ENCODE measurements at places on chromosomes 3 and 15. TPM values are rescaled to one million over a fixed set of nuclear protein-coding genes. Genes with fewer than 3 reads are reported as not detected.

The RBP2 gene
- 0.32 TPM for polyA plus RNA-seq

The TPRG1 gene
- polyA plus RNA-seq = 2.7 TPM

The BNC1 gene
- 1.8 TPM for polyA plus RNA-seq

The ZMYND10 gene
- polyA plus RNA-seq = 1.1 TPM

The PYDC2 gene
- not detected for polyA plus RNA-seq

The PATL2 gene
- polyA plus RNA-seq = 0.78 TPM

The AADAC gene
- 0.25 TPM for polyA plus RNA-seq

The TMEM158 gene
- polyA plus RNA-seq = 0.87 TPM

The SCN11A gene
- 2.5 TPM for polyA plus RNA-seq

DNA sequence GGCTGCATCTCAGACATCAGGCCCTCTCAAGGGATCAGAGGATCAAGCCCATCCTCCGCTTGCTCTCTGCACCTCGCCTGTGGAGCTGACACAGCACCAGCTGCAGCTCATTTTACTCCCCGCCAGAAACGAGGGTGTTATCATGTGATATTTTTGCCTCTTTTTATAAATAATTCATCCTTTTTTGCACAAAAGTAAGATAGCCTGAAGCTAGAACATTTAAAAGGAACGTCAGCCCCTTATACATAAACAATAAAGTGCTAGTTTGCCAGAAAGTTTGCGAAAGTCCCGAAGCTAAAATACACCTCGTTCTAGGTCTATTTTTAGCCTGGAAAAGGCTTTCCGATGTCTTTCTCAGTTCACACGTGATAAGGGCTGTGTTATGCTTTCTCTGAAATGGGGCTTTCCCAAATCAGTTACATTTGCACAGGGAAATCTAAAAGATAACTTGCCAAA is 9.6 kb upstream of the FAM174B start:
- DNase-seq = peak; percentile 60

GRCh38 chr15:74432271-74432967 is 1.3 kb downstream of the SEMA7A start:
- DNase-seq = no peak

DNA sequence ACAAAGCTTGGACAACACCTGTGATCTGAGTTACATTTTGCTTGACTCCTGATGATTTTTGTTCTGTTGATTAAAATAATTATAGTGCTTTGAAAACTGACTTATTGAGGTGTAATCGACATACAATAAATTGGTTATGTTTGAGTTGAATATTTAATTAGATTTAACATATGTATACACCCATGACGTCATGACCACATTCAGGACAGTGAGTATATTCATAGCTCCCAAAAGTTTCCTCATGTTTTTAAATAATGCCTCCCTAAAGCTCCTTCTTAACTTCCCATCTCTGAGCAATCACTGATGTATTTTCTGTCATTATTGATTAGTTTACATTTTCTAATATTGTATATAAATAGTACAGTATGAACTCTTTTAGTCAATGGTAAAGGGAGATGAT is 801.2 kb downstream of the PDCD6IP start:
- DNase-seq = no peak

GRCh38 chr3:171574556-171575240 is 114.5 kb upstream of the TNIK start:
- no peak for DNase-seq

GRCh38 chr3:12963922-12964701 is 109.1 kb downstream of the IQSEC1 start:
- no peak for DNase-seq

- DNase-seq = no peak
Observed at GRCh38 chr3:144104186-144104585, 132.6 kb downstream of the DIPK2A start.

DNA sequence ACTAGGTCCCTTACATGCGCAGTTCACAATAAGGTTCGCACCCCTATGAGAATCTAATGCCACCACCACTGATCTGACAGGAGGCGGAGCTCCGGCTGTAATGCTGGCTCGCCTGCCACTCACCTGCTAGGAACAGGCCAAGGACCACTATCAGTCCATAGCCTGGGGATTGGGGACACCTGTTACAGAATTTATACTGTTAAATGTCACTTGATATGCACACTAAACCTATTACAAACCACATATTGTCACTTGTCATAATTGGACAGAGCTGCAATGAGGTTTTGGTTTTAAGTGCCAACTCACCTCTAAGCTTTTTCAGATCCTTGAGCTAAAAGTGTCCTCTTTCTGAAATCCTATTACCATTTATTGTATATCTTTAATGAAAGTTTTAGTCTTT is 507.9 kb upstream of the TPRG1 start:
- DNase-seq = no peak

- no peak for DNase-seq
Observed at GRCh38 chr15:37931321-37931720, 3.1 kb upstream of the TMCO5A start.

DNA sequence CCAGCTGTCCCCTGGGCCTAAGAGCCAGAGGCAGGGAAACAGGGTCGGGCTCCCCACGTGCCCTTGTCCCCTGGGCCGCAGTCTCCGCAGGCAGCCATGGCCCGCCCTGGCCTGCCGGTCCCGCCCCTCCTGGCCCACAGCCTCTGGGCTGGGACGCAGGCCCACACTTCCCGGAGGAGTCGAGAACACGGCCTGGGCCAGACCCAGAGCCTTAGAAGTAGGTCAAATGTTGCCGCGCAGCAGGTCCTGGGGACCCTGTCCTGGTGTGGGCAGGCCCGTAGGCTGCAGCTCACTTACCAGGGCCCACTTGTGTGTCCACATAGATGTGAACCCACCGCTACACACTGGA is 4.3 kb upstream of the MYL3 start:
- DNase-seq = no peak

DNA sequence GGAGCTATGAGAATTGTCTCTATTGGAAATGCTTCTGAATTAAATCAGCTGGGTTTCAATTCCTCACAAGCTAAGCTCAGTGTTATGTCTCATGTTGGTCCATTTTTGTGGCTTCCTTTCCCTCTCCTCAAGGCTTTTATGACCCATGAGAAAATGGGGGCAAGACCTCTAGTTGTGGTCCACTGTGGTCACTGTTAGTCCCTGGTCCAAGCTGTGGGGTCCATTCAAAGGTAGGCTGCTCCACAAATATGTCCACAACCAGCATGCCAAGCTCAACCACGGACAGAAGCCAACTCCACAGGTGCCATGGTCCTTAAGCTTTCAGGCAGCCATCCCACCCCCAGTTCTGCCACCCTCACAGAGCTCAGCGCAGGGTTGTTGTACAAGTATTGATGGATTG is 14.9 kb upstream of the TPM1 start:
- DNase-seq = no peak

DNA sequence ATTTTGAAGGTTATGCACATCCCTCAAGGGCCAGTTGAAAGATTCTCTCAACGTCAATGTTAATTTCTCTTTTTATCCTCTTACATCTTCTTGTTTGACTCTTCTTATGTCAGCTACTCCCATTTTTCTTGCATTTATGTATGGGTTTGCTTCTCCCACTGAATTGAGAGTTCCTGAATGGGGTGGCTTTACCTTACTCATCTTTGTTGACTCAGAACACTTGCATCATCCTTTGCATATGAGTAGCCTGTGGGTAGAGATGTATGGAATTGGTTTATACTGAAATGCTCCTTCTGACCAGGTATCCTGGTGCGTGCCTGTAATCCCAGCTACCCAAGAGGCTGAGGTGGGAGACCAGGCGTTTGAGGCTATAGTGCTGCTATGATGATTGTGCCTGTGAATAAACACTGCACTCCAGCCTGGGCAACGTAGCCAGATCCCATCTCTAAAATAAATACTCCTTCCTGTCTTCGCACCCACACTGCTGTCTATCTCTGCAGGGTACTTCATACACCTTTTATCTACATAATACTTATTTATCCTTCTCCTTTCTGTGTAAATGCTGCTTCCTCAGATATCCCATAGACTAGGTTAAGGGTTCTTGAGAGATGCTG is 123.6 kb upstream of the DPH6 start:
- no peak for DNase-seq

GRCh38 chr15:40103864-40104271 is 4.8 kb downstream of the BMF start:
- DNase-seq = no peak

DNA sequence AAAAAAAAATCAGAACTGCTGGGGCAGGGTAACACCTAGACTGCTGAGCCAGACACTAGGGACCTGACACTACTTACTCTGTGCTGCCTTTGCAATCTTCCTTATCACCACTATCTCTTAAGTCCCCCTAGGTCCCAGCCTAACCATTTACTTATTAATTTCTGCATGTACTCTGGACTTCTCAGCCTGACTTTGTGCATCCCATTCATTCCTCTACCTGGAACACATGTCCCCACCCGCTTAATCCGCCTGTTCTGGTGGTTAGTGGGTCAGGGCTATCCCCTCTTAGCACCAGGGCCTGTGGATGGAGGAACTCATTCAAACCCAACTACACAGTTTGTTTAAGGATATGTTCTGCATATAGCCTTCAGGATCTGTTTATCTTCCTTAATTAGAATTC is 5.0 kb upstream of the CACNA1D start:
- no peak for DNase-seq

DNA sequence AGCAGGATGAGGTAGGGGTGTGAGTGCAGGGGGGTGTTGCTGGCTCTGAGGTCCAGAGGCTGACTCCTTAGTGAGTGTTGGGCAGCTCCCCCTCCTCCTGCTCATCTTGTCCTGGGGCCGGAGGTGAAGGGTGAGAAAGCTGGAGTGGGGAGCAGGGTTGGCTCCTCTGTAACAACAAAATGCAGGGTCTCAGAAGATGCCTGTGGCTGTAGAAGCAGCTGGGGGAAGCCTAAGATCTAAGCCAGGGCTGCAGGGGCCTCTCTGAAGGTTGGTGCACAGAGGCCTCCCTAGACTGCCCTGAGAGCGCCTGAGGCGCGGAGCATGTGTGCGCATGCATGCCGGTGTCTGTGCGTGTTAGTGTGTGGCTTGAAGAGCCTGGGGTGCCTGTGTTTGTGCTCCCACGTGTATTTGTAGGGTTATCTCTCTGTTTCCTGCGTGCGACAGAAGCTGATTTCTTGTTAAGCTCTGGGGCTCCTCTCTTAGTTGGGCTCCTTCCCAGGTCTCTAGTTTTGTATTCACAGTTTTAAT is 5.3 kb upstream of the HDAC11 start:
- DNase-seq = no peak

DNA sequence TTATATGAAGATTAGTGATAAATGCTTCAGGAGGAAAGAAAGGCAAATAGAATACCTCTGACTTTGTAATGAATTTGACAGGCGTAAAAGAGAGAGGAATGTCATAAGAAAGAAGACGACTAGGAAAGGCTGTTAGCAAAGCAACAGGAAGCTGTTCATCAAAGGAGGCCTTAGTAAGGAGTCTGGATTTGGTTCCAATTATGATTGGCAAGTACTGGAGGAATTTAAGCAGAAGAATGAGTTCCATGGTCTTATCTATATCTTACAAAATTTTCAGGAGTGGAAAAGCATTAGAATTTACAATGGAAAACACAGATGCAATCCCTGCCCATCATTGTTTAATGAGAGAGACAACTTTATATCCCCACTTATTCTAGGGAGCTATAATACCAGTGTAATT is 13.8 kb downstream of the PLSCR1 start:
- no peak for DNase-seq

DNA sequence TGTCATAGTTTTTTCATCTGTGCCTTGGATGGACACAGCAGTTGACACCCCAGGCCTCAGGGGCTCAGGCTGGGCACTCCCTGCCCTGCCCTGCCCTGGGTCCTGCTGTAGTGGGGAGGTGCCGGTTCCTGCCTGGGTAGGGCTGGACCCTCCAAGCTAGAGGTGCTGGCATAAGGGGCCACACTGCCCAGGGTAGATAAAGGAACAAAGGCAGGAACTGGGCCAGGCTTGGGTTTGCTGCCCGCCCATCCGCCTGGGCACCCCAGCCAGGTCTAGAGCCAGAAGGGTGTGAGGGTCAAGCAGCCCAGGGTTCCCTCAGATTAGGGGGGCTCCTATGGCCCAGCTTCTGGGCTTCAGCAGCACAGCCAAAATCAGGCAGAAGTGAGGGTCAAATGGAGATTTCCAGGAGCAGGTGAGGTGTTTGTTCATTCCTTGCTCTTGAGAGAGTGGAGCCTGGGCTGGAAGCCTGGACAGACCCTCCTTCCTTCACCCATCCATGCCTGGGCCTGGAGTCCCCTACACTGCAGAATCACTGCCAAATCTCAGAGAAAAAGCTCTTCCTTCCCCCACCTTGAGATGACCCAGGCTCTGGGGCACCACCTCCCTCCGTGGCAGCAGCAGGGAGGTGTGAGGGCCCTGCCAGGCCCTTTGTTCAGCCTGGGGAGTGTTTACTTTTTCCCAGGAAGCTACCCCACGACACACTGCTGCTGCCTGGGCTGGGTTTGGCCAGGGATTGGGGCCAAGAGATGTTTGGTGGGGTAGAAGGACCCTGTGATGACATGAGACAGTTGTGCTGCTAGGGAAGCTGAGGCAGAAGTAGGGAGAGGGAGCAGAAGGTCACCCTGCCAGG is 7.1 kb downstream of the SEMA3F start:
- DNase-seq = no peak

DNA sequence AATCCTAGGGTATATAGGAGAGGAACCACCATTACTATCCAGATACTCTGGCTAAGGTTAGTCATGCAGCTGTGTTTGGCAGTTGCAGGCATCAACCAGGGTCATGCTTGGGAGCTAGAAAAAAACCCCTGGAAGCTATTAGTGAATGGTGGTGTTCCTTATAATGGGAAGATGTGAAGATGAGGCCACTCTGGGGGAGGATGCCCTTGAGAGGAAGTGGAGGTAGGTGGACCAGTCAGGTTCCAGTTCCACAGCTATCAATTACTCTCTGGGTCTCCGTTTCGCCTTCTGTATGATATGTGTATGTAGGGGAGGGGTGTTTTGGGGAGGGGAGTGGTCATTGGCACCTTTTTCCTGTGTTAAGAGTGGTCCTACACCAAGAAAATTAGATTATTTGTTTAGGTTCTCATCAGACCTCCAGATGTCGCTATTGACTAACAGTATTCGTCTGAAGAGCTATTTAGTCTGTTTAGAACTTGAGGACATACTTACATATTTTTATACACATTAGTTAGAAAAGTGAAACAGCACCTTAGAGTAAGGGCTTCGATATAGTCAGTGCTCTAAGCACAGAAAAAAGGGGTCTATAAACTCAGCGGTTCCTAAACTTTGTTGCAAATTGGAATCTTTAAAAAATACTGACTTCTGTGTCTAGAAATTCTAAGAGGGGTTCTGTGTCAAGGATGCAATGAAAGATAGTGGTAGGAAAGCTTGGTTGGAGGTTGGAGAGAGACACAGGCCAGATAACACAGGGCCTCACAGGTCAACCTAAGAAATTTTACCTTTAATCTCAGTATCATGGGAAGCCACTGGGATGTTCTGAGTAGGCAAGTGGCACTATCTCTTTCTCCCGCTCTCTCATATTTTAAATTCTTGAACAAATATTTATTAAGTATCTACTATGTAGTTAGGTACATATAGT is 9.1 kb upstream of the HPS3 start:
- DNase-seq = peak; percentile 64

- DNase-seq = no peak
Observed at GRCh38 chr15:58934114-58934447, 602 bp upstream of the SLTM start.

GRCh38 chr3:159881828-159882309 is 106.8 kb upstream of the IL12A start:
- DNase-seq = no peak

GRCh38 chr15:92243227-92243626 is 150.5 kb upstream of the ST8SIA2 start:
- DNase-seq = no peak
